ENCODE measurements at places on chromosomes 11 and 22.

- peak; percentile 86 for DNase-seq
Observed at GRCh38 chr11:35077709-35078469, 61.1 kb upstream of the CD44 start.

- DNase-seq = no peak
Observed at GRCh38 chr11:112844517-112844916, 116.7 kb upstream of the NCAM1 start.

DNA sequence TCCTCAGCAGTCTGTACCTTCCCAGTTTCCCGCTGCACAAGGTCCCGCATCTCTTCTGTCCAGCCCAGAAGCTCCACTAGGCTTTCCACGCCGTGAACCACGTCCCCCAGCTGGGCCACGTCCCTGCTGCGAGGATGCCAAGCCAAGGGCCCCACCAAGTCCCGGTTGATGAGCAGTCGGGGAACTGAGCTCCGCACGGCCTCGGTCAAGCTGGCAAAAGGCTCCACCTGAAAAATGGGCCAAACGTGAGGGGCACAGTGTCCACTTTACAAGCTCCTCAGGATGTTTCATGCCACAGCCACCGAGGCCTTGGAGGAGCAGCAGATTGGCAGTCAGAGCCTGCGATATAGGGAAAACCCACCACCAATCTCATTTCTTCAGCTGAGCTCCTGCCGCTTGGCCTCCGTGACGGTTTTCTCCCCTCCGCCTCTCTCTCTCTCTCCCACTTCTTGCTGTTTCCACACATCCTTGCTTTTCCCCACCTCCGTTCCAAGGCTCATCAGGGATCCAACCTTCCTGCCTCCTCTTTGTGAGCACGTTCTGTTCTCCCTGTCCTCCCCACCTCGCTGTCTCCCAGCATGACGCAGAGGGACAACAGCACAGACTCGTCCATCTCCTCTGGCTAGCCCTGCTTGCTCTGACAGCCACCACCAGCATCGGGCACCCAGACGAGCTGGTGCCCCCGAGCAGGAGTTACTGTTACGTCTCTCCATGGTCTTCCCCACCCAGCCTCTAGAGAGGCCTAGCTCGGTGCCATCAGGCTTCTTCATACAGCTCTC, 11.5 kb downstream of the RIC8A start:
- DNase-seq = no peak

- no peak for DNase-seq
Observed at GRCh38 chr22:42515896-42516295, 3.7 kb downstream of the RRP7A start.

GRCh38 chr11:120073196-120073595, 64.7 kb downstream of the TRIM29 start:
- no peak for DNase-seq

DNA sequence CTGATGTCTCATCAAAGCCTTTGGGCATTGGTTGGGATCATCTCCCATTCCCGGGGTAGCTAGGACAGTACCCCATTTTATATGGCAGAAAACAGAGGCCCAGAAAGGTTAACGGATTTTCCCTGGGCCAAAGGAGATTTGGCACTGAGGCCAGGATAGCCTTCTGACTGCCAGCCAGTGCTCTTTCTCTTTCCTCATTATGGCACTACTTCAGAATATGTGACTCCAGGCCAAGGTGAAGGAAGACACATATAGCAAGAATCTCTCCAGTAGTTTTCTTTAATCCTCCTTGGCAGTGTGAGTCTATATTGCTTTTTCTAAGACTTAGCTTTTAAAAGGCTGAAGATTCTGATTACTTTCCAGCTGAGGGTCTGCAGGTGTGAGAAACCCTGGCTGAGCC, 94.8 kb upstream of the AMOTL1 start:
- no peak for DNase-seq

GRCh38 chr11:98771791-98772190, 249.0 kb upstream of the CNTN5 start:
- DNase-seq = no peak

GRCh38 chr11:12750181-12750580, 76.0 kb downstream of the TEAD1 start:
- DNase-seq = no peak

GRCh38 chr22:46764779-46765485, 2.5 kb downstream of the TBC1D22A start:
- no peak for DNase-seq

GRCh38 chr11:126857860-126858808, 142.4 kb downstream of the KIRREL3 start:
- no peak for DNase-seq

DNA sequence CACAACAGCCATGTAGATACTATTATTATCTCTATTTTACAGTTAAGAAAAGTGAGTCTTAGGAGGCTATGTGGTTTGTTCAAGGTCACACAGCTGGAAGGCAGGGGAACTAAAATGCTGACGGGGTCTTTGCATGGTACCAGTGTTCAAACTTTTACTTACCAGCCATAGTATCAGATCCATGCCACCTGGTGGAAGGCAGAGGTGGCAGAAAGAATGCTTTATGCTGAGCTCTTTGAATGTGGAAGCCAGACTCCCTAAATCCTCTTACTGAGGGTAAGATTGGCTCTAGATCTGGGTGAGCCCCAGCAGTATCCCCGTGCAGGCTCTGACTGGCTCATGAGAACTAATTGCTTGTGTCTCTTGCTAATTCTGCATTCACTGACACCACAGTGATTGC, 54.3 kb upstream of the NAV2 start:
- DNase-seq = no peak

DNA sequence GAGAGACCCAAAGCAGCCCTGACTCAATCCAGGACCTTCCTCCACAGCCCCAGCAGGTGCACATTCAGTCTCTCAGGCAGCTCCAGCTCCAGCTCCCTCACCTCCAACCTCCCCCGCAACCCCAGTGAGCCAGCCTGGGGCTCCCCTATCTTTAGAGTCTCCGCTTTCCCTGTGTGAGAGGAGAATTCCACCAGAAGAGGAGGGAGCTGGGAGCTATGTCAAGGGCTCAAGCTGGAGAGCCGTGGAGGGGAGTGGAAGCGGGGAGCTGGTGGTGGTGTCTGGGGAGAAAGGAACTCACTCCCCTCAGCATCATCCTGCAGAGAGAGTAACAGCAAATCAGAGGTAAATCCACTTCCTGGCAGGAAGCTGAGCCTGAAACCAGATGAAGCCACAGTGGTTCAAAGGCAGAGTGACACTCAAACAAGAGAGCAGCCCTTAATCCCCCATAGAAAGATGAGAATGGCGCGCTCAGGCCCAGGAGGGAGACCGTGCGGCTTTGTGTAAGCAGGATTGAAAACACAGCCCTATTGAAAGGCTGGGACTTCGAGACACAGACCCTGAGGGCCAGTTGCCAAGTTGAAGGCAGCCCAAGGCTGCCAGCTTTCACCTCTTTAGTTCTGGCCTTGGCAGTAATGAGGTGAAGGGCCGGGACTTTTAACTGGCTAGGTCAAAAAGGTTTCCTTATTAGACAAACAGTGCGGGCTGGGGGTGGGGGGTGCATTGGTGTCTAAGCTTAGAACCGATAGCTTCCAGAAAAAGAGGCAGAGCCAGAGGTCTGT, 21.4 kb upstream of the CDON start:
- no peak for DNase-seq

DNA sequence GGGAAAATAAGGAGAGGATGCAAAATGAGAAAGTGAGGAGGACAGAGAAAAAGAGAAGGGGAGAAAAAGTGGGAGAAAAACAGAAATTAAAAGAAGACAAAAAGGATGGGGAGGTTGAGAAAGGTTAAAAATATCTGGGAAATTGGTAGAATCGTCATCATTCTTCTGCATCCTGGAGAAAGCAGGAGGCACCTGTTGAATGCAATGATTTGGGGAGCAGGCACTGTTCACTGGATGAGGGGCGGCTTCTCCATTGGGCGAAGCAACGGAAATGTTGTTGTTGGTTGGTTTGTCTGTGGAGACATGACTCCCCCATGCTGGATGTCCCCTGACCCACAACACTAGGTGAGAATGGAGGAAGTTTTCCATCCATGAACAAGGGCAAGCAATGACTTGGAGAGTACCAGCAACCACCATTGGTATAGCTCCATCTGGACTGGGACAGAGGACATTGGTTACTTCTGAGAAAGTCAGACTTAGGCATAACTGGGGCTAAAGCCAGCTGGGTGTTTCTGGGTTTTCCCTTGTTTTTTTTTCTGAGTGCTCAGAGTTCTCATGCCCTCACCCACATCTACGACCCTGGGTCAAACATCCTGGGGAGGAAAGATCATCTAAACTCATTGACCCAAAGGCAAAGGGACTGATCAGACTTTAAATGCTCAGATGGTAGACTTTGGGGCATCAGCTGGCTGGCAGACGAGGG, 11.9 kb upstream of the CD44 start:
- DNase-seq = no peak

DNA sequence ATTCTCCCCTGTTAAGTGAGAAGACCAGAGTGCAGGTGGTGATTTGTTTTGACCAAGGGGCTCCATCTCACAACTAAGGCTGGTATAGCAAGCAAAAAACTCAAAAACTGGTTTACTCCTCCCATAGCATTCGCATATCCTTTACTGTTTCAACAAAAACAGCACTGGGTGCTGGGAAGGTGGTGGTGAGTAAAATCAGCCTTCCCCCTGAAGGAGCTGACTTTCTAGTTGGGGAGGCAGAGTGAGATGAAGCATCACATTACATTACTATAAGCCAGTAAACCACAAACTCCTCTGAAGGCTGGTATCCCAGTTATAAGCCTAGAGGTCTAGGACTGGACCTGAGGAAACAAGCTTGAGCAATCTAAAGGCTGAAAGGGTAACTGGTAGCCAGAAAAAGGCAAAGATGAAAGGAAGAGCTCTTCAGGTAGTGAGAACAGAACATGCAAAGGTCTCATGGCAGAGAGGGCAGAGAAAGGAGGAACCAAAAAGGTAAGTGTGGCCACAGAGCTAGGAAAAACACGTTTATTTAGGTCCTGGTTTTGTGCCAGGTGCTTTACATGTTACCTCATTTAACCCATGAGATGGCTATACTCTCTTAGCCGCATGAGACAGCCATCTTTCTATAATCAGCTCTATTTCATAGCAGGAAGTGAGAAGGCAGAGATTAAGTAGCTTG, 22.3 kb downstream of the TMEM123 start:
- DNase-seq = peak; percentile 47

- DNase-seq = no peak
Observed at GRCh38 chr11:62918531-62918930, 2.6 kb downstream of the CHRM1 start.

DNA sequence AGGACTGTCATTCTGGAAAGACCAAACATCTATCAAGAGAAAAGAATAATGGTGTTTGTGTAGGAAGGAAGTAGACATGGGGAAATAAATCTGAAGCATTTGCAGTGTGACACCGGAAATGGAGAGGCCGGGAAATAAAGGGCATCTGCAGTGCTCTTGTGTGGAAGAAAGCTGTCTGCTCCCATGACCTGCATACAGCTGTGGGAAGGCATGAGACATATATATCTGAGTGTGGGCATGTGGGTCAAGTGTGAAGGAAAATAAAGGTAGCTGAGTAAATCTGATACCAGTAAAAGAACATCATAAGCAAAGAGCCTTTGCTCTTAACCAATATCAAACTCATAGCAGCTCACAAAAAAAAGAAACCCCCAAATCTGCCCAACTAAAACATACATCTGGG, 72.1 kb upstream of the OR5AK2 start:
- DNase-seq = no peak

DNA sequence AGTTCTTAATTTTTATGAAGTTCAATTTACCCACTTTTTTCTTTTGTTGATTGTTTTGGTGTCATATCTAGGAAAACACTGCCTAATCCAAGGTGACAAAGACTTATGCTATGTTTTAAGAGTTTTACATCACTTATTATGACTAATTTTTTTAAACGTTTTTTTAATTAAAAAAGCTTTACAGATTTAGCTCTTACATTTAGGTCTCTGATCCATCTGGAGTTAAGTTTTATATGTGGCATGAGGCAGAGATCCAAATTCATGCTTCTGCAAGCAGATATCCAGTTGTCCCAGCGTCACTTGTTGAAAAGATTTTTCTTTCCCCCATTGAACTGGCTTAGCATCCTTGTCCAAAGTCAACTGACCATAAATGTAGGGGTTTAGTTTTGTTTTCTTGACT, 72.6 kb downstream of the PACSIN2 start:
- no peak for DNase-seq

DNA sequence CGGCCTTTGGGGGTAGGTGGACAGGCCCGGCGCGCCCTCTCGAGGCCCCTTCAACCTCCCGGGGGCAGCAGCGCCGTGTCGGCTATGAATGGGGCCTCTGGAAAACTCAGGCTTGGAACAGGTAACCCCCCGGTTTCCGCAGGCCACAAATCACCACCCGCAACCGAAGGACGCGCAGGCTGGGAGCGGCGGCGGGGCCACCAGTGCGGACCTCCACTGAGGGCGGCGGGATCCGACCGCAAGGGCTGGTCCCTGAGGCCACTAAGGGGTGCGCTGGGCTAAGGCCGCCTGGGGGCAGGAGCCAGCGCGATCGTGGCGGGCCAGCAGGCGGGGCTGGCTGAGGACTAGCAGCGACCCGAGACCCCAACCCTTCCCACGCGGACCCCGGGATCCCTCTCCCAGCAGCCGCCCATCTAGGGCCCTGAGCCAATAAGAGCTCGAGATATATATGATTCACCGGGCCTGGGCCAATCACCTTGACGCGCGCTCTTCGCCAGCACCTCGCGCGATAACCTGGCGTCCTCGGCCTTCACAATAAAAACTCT, 609 bp upstream of the ATF4 start:
- peak; percentile 97 for DNase-seq

GRCh38 chr22:21044931-21045584, 688 bp upstream of the LRRC74B start:
- peak; percentile 11 for DNase-seq

DNA sequence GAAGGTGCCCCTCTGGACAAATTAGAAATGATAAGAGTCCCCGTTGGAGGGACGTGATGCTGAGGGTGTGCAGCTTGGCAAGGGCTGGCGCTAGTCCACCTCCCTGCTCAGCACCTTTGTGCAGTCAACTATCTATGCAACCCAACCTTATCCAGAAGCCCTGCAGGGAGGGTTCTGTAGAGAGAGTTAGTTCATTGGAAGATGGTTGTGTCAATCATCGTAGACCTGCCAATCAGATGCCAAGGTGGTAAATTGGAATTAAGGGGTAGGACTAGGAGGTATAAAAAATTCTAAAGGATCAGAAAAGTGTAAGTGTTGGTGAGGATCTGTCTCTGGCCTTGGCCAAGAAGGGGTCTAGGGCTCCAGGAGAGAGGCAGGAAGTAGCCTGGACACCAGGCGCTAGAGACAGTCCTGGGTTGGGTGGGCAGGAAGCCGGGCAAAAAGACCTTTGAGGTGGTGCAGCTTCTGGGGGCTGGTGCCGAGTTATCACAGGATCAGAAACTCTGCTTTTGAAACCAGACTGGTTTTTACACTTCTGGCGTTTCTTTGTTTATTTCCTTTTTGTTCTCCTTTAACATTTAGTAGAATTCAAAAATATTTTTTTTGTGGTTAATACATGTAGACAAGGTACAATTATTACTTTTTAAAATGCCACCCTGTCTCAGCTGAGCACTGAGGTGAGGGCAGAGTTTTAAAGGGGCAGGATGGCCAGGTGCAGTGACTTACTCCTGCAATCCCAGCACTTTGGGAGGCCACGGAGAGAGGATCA, 1.6 kb downstream of the C1QTNF6 start:
- DNase-seq = peak; percentile 36

DNA sequence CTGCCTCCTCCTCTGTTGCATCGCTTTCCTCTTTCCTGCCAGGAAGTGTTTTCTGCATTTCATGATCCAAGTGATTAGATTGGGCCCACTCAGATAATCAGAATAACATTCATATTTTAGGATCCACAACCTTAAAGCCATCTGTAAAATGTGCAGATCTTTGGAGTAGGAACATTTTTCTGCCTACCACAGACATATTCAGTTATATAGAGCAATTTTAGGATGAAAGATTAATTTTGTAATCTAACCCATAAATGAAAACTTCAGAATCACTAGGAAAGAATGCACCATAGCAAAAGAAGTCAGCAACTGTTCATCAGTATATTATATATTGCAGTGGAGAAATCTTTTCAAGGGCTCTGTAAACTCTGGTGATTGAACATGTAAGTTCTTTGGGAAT, 659.9 kb upstream of the LUZP2 start:
- no peak for DNase-seq

Data from RCC 7860 (cell line).